T-helper 1 cell (primary cell): ENCODE measurements at places on chromosomes 5 and 9.

GRCh38 chr5:80219391-80219790, 36.5 kb downstream of the SERINC5 start:
- DNase-seq = no peak

GRCh38 chr9:137357166-137357565, 55.1 kb upstream of the NRARP start:
- no peak for DNase-seq

DNA sequence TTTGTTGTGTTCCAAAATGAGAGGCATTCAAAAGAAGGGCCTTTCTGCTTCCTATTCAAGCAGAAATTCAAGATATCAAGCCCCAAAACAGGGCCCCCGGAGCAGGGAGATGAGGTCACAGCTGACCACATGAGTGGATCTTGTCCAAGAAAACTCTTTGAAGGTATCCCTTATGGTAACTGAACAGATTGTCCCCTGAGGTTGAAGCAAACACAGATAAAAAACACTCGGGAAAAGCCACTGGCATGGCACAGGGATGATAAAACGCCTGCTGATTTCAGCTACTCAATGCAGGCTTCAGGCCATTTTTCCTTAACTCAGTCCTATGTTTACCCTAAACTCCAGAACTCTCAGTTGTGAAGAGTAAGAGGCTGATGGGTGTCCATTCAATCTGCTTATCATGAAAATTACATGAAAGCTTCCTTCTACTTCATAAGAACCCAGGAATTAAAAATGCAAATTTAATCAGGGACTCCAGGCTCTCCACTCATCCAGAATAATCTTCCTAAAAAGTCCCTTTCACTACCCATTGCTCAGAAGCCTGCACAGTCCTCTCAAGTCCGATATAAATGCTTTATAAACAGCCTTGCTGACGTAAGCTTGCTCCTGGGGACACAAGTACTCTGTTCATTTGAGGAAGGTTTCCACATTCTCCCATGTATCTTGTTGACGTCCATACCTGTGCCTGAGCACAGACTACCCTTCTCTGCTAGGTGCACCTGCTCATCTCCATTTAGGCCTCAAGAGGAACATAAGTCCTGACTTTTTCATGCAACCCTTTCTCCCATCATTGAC, 35.9 kb upstream of the SLC1A3 start:
- DNase-seq = no peak

DNA sequence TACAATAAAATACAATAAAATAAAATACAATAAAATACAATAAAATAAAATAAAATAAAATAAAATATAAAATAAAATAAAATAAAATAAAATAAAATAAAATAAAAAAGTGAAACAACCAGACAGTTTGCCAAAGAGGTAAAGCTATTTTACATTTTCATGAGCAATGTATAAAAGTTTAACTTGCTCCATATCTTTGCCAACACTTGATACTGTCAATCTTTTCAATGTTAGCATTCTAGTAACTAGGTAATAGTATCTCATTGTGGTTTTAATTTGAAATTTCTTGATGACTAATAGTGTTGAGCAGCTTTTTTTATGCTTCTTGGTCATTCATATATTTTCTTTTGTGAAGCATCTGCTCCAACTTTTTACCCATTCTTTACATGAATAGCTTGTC, 17.3 kb downstream of the TTC33 start:
- no peak for DNase-seq

DNA sequence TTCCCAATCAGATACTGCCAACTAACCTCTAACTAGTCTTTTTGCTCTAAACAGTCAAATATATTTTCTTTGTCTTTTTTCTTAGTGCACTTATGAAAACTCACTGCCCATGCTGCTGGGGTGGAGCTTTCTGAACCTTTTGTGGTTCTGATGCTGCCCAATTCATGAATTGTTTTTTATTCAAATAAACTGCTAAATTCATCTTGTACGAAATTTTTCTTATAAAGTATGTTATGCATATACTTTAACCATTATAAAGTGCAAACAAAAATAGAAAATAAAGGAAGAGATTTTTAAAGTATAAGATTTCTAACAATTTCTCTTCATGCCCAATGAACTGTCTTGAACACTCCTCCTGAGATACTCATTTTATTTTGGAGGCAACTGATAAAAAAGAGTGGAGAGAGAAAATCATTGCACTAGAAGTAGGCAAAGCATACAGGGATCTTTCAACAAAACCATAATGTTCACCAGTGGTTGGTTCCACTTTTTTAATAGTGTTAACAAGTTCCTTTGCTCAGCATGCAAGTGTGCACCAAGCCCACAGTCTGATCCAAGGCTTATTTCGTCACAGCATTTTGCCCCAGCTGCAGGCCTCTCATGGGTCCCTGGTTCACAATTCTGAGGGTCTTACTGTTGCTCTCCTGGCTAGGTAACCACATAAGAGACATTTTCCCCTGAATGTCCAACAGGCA, 6.2 kb upstream of the FYB1 start:
- no peak for DNase-seq

DNA sequence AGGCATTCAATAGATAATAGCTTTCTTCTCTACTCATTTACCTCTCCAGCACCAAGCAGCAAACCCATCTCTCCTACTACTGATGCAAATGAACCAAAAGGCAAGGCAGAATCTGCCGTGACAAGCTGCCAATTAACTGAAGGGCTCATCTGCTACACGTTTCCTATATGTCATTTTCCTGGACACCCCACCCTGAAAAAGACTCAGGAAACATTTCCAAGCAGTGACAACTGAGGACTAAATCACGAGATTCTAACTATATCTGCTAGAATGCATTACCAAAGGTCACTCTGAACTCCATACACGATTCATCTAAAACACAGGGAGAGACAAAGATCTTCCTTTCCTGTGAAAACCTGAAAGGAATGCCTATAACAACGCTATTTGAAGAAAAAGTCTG, 12.9 kb downstream of the PLPP1 start:
- DNase-seq = no peak

- no peak for DNase-seq
Observed at GRCh38 chr5:159581502-159582249, 251.4 kb upstream of the IL12B start.

GRCh38 chr5:6043491-6044310, 334.6 kb downstream of the MED10 start:
- no peak for DNase-seq

DNA sequence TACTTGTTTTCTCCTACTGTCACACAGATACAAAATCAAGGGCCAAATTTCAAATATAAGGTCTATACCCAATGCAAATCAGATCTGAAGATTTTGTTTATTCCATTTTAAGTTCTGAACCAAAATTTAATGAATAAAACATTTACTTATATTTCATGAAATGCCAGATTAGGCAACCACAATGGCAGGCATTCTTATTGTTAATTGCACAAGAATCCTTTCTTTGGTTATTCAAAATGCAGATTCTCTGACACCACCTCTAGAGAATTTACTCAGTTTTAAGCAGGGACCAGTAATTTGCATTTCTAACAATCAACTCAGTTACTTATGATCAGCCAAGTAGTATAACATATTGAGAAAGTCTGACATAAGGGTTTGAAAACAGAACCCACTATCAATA, 972.4 kb upstream of the ACO1 start:
- DNase-seq = no peak

GRCh38 chr5:142215915-142216681, 107.5 kb downstream of the NDFIP1 start:
- DNase-seq = no peak

DNA sequence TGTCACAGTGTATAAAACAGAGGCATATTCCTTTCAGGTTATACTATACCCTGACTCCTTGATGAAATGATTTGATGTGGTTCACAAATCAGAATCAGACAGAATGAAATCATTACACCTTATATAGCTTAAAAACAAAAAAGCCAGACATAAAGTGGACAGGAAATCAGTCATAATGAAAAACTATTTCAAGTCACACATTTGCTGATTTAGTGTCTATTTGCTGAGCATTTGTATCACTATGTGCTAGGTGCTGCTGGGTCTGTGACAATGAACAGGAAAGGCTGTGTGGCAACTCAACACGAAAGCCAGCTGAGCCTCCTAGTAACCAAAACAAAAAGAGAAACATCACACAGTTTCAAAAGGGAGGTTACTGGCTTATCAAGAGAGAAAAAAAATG, 194.0 kb downstream of the EFNA5 start:
- DNase-seq = no peak

- DNase-seq = no peak
Observed at GRCh38 chr9:134473141-134474054, 147.1 kb downstream of the RXRA start.

GRCh38 chr5:57246426-57246825, 72.6 kb downstream of the GPBP1 start:
- no peak for DNase-seq

DNA sequence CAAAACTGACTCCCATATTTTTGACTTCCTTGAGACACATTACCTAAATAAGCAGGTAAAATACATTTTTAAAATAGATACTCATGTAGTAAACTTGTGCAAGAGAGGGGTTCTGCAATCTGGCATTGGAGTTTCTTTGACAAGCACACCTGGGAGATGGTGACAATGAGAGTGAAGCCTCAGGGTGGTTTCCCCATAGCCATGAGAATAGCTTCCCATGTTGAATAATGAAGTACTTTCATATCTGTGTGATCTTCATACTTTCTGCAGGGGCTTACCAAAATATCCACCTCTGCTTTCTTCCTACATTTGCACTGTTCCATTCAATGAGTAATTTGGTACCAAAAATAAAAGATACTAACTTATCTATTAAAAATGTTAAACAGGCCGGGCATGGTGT, 44.7 kb upstream of the VCAN start:
- DNase-seq = no peak

DNA sequence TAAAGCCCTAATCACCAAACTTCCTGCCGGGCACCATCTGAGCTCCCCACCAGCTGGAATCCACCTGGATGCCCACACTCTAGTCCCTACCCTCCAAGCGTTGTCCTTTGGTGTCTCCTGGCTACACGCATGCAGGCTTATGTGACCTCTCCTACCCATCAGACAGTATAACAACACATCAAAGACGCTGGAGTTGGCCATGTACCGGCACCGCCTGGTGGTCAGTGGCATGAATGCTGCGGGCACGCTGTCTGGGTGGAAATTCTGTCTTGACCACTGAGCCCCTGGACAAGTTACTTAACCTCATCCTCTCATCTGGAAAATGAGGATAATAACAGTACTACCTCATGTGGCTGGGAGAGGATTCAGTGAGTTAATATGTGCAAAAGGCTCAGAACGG, 23.4 kb upstream of the CORO2A start:
- DNase-seq = no peak

DNA sequence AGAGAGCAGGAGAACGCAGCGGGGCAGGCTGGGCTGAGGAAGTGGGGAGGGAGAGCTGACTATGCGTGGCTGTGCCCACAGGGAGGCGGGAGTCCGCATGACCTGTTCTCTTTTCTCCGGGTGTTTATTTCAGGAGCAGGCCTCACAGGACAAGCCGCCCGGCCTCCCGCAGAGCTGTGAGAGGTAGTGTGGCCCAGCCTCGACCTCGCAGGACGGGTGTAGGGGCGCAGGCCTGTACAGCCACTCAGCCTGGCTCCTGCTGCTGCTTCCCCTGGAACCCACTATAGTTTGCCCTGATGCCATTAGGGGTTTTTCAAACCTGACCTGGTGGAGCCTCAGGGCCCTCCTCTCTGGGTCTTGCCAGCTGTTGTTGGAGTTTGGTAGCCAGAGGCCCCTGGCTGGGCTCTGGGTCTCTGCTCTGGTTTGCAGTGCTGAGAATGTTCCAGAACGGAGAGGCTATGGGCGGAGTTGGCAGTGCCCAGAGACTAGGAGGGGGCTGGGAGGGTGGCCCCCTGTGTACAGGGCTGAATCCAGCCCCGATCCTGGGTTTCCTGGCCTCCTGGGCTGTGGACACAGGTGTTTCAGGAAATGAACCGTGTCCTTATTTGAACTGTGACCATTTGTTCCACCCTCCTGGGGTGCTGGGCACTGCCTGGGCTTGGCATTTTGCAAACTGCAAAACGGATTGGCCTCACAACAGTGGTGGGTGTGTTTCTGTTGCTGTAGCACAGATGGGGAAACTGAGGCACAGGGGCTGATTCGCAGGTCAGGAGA, 78.8 kb downstream of the WNK2 start:
- DNase-seq = no peak

GRCh38 chr9:2597483-2597882, 24.1 kb upstream of the VLDLR start:
- DNase-seq = no peak

- DNase-seq = no peak
Observed at GRCh38 chr5:128965011-128965637, at the start of gene SLC27A6. Gene SLC27A6, plus strand, starts transcription at chr5:128965488. Its CDS starts 650 bp downstream, at chr5:128966138.

GRCh38 chr5:168085261-168086031, 206.0 kb upstream of the WWC1 start:
- DNase-seq = no peak

GRCh38 chr5:40150896-40151295, 528.8 kb upstream of the PTGER4 start:
- DNase-seq = no peak

GRCh38 chr5:132434416-132435286, 55.9 kb downstream of the IRF1 start:
- DNase-seq = no peak

DNA sequence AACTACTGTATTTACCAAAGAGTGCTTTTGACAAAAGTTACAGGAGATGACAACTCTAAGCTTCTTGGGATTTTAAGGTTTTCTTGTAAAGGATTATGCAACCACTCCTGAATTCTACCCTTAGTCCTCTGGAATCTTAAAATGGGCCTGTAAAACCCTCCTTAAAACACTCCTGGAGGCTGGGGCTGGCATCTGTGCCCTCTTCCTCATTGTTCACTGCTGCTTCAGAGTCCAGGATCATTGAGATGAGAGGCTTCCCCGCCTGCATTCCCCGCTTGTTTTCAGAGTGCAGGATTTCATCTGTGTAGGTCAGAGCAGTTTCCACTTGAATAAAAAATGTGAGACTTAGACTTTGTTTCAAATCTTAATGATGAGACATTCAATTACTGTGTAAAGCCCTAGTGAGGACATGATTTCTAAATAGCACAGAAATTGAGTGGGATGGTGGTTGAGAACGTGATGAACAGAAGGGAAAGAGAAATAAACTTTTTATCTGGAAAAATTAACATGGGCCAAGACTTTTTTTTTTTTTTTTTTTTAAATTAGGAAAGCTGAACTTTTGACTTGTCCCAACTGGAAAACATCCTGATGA, 40.4 kb downstream of the PCSK5 start:
- no peak for DNase-seq

DNA sequence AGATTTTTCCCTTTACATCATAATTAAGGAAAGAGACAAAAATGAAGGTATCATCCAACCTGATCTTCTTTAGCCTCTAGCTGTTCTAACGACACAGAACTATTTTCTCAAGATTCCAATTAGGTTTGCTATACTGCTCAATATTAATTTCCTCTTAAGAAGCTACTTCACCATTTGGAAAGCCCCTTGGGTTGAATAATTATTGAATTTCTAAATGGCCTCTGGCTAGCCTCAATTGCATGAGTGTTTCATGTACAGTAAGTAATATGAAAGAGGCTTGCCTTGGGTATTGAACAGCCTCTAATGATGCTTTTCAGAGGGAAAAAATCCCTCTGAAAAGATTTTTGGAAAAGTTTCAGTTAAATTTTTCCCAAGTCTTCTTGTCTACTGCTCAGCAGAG, 3.7 kb upstream of the MOB3B start:
- no peak for DNase-seq
